ENCODE measurements at places on chromosomes 7 and 10.

DNA sequence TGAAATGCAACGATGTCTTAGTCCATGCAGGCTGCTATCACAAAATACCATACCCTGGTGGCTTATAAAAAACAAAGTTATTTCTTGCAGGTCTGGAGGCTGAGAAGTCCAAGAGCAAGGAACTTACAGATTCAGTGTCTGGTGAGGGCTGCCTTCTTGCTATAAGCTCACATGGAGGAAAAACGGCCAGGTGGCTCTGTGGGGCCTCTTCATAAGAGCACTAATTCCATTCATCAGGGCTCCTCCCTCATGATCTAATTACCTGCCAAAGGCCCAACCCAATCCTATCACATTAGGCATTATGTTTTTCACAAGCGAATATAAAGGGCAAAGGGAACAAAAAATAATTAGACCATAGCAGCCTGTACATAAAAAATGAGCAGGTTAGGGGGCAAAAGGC is 35.4 kb downstream of the PAPSS2 start:
- DNase-seq = no peak

- no peak for DNase-seq
These were observed 449.5 kb upstream of the MKI67 start for GRCh38 chr10:128575761-128576160.

DNA sequence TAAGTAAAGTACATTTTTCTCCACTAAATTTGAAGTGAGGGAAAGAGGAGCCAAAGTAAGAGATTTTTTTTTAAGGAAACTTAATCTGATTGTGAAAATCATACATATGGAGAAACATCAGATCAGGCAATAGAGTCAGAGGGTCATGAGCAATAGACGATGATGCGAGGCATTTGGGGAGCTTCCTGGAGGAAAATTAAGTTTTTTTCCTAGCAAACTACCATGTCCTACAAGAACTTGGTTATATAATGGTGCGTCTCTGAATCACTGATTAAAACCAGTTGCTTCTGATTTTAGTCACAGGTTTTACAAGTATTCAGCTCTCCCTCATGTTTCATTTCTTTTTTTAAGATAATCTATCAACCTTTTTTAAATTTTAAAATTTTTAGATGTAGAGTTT is 52.1 kb upstream of the MTURN start:
- DNase-seq = no peak

GRCh38 chr7:29063236-29063635 is 83.1 kb downstream of the CPVL start:
- DNase-seq = no peak

- no peak for DNase-seq
These were observed 387.6 kb upstream of the NRP1 start for GRCh38 chr10:33722067-33722466.

GRCh38 chr10:29709484-29710002 is 74.8 kb upstream of the SVIL start:
- no peak for DNase-seq

DNA sequence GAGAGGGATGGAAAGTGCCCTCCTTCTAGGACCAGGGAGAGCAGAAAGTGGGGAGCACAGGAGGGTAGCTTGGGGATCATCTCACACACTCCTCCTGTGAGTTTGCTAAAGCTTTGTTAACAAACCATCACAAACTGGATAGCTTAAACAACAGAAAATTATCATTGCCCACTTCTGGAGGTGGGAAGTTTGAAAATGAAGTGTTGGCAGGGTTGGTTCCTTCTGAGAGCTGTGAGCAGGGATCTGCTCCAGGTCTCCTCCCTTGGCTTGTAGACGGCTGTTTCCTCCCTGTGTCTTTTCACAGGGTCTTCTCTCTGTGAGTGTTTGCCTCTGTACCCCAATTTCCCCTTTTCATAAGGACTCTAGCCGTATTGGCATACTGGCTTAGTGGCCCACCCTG is 32.0 kb upstream of the CXCL12 start:
- no peak for DNase-seq

DNA sequence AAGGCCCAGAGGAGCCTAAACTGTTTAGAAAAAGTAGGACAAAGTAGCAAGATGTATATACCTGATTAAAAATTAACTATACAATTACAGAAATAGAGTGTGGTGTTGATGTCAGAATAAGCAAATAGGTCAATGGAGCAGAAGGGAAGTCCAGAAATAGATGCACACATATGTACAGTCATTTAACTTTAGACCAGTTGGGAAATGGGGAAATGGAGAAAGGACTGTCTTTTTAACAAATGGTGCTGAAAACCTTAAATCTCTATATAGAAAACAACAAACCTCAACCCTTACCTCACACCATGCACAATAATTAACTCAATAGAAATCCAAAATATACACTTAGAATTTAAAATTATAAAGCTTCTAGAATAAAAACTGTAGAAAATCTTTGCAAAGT is 72.2 kb downstream of the CH25H start:
- DNase-seq = no peak

GRCh38 chr10:4825868-4826791 is at the start of gene AKR1E2:
TSS of gene AKR1E2 (plus strand) at chr10:4826207. CDS start at chr10:4826325, 118 bp downstream.
- DNase-seq = peak; percentile 81

DNA sequence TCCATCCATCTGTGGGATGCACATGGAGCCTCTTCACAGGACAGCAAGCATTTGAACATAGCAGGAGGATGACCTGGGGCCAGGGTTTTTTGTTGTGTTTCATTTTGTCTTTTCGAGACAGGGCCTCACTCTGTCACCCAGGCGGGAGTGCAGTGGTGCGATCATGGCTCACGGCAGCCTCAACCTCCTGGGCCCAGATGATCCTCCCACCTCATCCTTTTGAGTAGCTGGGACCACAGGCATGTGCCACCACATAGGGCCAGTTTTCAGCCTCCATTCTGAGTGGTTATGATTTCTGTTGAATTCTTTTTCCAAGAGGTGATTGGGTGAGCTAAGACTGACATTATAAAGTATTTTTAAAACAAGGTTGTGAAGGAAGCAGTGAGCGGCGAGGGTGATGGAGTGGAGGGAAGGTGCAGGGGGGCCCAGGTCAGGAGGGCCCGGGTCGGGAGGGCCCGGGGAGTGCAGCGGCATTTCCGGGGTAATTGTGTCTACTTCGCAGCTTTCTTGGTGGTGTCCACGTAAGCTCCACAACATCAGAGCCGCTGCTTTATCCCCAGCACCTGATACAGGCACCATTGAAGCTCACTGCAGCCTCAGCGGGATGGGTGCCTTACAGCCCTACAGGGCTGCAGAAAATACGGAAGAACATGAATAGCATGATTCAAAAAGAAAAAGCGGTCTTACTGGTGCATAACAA is 12.0 kb upstream of the LARP4B start:
- DNase-seq = no peak

- DNase-seq = no peak
These were observed 57.5 kb downstream of the FANK1 start for GRCh38 chr10:125953778-125954385.

GRCh38 chr7:112853422-112853821 is 63.2 kb upstream of the TMEM168 start:
- DNase-seq = no peak

- no peak for DNase-seq
These were observed 37.4 kb downstream of the PRKAG2 start for GRCh38 chr7:151839451-151839921.
